NCI-H2081 treated with DMSO at 0.1 percent for 48 hours (cell line): ENCODE measurements at places on chromosomes 13 and 19.

GRCh38 chr13:29281932-29282495, 313.5 kb downstream of the SLC7A1 start:
- DNase-seq = no peak

DNA sequence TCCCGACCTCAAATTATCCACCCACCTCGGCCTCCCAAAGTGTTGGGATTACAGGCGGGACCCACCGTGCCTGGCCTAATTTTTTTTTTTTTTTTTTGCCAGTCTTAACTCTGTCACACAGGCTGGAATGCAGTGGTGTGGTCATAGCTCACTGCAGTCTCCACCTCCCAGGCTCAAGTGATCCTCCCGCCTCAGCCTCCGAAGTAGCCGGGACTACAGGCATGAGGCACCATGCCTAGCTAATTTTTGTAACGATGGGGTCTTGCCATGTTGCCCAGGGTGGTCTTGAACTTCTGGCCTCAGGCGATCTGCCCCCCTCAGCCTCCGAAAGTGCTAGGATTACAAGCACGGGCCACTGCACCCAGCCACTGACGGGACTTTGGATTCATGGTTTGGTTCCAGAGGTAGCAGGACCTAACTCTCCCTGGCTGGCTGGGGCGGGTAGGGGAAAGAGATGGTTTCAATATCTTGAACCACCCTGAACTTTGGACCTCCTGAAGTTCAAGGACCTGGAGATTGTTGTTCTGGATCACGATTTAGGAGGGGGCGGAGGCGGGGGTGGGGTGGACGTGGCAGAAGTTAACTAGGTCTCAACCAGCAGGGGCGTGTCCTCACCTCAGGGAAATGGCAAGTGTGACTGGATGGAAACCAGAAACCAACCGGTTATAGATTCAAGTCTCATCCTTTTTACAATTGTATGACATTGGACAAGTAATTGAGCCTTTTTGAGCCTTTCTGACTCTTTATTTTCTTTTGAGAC, 40.8 kb downstream of the IER2 start:
- no peak for DNase-seq

GRCh38 chr13:98406971-98407370, 169.9 kb downstream of the STK24 start:
- DNase-seq = no peak

DNA sequence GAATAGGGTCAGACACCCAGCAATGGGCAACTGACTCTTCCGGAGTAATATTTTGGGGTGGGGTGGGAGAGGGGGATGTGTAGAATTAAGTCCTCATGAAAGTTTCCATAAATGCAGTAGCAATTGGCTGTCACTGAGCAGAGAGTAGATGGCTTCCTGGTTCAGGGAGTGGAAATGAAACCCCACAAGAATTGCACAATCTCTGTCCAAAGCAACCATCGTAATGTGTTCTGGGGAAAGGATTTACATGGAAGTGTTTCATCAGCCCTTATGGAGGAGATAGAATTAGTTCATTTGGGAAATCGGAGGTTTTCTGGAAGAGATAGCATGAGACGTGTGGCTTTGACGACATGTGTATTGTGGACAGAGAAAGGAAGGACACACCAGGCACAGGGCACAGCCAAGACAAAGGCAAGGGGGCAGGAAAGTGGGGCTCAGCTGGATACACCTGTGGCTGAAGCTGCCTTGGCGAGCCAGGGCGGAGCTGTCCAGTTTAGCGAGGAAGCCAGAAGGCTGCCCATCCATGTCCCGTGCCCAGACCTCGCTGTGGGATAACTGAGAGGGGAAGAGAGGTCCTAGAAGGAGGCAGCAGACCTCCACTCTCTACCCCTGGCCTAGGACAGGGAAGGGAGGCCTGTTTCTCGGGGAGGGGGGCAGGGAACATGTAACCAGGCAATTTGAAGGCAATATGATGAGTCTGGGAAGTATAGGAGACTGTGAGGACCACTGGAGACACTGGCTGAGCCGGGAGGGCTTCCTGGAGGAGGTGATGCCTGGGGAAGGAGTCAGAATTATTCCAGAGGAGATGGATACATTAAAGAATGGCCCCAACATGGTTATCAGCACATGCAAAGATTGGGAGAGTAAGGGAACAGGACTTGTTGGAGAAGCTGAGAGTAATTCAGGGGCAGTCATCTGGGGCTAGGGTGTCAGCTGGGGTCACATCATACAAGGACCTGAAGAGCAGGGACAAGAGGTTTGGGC, 2.6 kb upstream of the CLEC4G start:
- DNase-seq = no peak

DNA sequence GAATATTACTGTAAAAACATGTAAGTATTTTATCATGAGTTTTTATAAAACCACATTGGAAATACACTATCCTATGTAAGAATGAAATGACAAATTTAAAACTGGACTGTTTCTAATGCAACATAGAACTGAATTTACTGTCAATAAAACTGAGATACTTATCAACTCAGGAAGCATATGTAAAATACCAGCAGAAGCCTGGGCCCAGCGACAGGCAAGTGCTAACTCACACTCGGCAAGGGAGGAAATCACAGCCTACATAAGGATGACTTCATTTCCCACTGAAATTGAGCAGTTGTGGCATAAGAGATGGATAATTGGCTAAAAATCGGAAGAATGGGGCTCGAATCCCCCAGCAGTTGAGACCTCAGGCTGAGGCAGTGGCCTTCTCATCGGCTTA, 12.1 kb downstream of the PROZ start:
- DNase-seq = no peak

GRCh38 chr19:6249296-6249695, 30.5 kb downstream of the MLLT1 start:
- no peak for DNase-seq

GRCh38 chr19:4455719-4456475, 1.7 kb downstream of the UBXN6 start:
- DNase-seq = no peak

DNA sequence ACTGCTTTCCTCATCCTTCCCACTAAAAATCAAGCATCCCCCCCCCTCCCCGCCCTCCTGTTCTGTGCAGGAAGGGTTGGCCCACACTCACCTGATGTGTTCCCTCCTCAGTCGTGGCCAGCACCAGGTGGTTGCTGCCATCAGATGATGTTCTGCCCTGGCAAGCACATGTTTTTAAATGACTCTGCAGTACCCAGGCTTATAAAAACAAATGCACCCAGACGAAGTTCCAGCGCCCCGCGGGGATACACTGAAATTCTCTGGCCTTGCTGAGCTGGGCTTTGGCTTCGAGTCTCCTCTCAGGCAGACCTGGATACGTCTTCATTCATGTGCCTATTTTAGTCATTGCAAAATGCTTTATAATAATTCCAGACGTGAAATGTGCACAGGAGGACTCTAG, 316.3 kb downstream of the DLEU7 start:
- DNase-seq = no peak

DNA sequence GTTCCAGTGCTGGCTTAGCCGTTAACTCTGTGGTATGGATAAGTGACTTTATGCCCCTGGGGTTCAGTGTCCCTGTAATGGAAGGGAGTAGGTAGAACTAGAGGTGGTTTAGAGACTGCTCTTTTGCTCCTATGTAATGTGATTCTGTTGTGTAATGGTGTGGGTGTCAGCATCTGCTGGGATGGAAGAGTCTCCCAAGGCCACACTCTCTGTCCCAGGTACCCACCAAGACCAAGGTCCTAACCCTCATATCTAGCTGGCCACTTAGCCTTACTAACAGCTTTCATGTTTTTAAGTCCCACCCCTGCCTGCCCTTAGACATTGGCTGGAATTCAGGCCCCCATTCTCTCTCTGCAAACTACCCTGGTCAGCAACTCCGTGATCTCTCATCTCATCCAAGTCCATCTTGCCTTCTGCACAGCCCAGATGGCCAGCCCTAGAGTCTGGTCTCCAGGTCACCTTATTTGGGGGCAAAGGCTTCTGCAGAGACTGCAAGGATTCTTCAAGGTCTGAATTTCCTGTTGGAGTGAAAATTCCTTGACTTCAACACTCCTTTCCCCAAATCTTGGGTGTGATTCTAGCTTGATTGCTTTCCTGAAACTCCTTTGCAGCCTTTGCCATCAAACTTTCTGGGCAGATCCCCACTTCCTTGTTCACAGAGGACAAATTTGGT, 48.4 kb downstream of the SERP2 start:
- no peak for DNase-seq

- DNase-seq = no peak
Measured at GRCh38 chr13:29763436-29764180, 86.8 kb downstream of the UBL3 start.

GRCh38 chr19:29315556-29316190, 102.7 kb upstream of the UQCRFS1 start:
- DNase-seq = no peak
